ENCODE measurements at places on chromosomes 11 and 22. TPM values are rescaled to one million over a fixed set of nuclear protein-coding genes. Genes with fewer than 3 reads are reported as not detected.

Gene CFAP300
- 5.6 TPM for total RNA-seq

Gene LYVE1
- 0.11 TPM for total RNA-seq

Gene TRPM5
- not detected for total RNA-seq

Gene TMEM45B
- 0.08 TPM for total RNA-seq

Gene EFCAB6
- total RNA-seq = 0.70 TPM

Gene MMP13
- not detected for total RNA-seq

Gene DRG1
- 75.2 TPM for total RNA-seq
